Activated T-helper 2 cell treated with anti-CD3 and anti-CD28 coated beads, Interferon-gamma antibody, Interleukin-2, Interleukin-4, amounts not matched to agents 10 μg/mL and 5 μg/mL and 100 μg/mL, durations not matched to agents 14 hours and 24 hours and 36 hours (primary cell): ENCODE measurements at places on chromosomes 2 and 18.

DNA sequence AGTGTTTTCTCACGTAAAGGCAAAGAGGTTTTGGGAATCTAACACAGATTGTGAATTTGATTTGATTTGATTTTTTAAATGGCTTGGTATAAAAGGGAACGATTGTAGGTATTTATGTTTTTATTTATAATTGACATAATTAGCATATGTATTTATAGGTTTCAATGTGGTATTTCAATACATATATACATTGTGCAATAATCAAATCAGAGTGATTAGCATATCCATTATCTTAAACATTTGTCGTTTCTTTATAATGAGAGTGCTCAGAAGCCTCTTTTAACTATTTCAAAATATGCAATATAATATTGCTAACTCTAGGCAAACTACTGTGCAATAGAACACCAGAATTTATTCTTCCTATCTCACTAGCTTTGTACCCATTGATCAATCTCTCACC, 35.1 kb upstream of the CDH2 start:
- no peak for DNase-seq

- no peak for DNase-seq
Observed at GRCh38 chr2:205903549-205904129, 182.3 kb downstream of the INO80D start.

DNA sequence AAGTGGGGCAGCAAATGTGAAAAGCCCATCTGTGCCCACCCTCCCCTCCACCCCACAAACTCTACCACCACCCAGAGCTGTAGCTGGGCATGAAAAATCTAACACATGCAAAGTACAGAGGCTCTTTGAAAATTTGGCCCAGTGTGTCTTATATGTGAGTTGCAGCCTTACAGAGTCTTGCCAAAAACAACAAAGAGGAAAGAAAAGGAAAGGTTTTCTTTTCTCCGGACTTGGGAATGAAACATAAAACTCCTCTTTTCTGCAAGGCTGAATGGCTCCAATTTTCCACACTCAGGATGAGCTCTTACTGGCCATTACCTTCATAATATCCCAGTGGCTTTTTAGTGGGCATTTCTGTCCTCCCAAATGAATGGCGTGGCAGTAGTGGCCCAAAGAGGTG, 27.9 kb upstream of the POU3F3 start:
- DNase-seq = no peak

DNA sequence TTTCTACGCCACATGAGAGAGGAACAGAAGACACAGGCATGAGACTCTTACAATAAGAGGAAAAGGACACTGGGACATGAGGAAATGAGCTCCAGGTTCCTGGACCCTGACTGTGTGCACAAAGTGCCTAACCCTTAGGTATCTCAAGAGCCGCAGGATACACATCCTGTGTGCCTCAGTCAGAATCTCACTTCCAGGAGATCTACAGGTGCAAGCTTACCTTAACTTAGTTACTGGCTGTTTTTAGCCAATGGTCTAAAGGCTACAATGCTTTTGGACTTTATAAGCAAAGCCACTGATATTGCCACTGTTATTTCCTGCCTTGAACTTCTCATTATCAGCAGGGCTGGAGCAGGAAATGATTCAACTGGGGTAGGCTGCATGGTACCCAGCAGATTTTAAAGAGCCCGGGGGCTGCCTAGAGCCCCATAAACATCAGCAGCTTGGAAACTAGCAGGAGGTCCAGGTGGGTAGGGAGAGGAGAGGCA, 254.4 kb downstream of the ZNF521 start:
- no peak for DNase-seq

DNA sequence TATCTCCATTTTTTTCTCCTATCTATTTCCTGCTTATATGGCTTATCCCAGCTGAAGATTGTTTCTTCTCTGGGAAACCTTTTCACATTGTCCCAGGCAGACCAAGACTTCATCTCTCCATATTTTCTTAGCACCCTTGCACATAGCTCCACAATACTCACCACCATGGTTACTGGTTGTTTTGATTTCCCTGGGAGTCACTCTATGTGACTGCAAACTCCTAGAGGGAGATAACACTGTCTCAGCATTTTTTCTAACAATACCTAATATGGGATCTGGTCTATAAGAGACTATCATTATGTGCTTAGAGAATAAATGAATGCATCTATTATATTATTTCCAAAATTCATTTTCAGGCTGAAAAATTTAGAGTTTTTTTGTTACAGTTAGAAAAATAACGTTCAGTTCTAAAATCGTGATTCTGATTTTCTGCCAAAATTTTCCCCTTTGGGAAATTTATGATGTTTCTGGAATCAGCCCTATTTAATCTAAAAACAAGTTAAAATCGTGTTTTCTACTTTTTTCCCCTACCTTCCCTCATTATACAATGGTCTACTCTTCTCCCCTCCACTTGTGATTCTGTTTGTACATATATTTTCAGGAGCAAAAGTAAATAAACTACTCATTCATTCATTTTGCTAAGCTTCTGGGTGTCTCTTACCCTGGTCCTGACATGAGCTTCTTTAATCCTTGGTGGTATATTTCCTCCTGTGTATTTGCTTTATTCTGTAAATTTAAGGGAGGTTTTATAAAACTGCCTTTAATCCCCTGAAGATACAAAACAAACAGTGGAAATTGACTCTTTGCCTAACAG, 95.4 kb downstream of the HNMT start:
- DNase-seq = no peak

- DNase-seq = no peak
Observed at GRCh38 chr2:145066856-145067548, 547.1 kb upstream of the ZEB2 start.

DNA sequence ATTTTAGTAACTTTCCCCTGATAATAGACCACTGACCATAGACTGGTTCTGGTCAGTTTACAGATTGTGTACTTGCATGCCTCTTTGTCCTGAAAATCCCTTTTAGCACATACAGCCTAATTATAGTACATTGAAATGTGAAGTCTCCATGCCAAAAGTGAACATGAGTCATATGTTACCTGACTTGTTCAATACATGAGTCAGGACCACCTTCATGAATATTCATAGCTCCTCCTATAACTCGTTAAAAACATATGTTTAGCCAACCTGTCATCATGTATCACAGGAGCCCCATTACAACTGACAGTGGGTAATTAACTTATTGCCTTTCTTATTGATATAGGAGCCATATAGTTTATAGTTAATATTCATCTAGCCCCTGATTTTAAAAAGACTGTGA, 78.6 kb downstream of the SH3YL1 start:
- DNase-seq = no peak

DNA sequence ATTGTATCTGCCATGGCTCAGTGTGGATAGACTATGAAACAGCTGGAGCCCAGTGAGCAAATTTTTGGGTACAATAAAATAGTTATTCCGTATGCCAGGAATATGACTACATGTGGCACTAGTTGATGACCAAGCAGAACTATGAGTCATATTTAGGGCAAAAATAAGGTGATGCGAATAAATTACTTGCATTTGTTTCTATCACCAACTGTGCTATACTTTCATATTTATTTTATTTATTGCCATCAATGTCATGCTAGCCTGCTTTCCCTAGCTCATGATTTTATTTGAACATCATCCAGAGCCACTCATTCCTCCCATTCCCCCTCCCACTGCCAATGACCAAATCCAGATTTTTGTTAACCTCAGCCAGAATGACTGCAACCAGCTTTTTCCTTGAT, 13.3 kb upstream of the FAP start:
- no peak for DNase-seq

DNA sequence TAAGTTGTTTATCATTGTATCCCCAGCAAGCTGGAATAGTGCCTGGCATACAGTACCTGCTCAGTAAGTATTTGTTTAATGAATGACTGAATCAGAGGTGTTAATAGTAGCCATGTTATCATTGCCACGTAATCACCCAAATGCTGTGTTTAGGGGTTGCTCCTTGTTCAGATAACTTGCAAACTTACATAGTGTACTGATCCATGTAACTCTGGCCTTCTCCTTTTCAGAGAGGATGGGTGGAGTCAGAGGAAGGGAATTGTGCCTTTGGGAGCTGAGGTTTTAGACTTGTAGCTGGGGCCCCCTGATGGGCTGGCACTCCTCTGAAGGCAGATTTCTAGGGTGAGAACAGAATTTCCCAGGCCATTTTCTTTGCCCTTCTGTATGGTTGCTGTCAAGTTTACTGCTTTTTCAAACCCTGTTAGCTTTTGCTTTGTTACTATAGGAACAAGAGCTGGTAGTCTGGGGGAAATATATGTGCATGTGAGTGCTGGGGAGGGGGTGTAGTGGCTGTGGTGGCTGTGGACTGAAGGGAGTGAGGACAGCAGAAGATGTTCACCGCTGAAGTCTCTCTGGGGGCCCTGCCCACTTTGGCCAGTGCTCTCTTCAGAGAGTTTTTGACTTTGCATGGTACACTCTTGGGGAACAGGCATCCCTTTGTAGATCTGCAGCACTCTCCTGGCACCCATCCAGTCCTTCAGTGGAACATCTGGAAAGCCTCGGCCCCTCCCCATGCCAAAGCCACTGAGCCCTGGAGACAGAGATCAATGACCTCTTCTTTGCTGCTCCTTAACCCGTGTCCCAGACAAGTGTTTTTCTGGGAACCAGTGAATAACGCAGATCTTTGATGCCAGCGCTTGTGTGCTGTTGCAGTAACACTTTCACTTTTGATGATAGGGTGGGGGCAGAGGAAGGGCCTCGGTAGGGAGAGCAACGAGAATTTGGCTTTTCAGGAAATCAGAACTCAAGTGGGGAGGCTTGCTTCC, 209.0 kb downstream of the PRKCE start:
- DNase-seq = peak; percentile 28

- DNase-seq = no peak
Observed at GRCh38 chr18:50721451-50722120, 98.2 kb downstream of the MRO start.

GRCh38 chr2:203453858-203454451, 81.1 kb downstream of the RAPH1 start:
- no peak for DNase-seq
